Right ventricle myocardium superior (tissue), 1 donor: ENCODE measurements at places on chromosomes 4 and X.

DNA sequence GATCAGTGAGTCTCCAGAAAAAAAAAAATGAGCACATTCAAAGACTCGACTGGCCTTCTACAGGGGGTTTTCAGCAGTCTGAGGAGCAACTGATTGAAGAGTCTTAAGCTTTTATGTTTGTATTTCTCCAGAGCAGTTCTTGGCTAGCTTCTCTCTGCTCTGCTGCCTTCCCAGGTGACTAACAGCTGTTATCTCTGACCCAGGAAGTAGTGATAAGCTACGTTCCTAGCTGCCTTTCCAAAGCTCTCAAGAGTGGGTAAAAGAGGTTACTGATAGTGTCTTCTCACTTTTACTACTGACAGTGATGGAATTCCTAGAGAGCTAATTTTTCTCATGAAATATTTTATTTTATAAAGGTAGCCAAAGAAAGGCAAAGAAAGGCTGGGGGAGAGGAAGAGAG, 66.6 kb downstream of the ENOX2 start:
- no peak for DNase-seq

DNA sequence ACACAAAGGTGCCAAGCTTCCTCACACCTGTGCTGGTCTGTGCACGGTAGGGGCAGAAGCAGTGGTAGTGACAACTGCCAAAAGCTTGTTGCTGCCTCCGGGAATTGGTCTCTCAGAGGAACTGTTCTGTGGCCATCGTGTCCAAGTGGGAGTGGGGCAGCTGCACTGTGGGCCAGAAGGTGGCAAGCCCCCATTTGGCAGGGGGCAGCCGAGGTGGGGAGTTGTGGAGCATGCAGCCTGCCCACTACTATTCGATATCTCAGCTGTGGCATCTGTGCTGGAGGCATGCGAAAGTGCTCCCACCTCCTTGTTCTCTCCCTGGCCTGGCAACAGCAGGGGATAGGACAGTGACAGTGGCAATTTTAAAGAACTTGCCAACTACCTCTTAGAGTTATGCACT, 192.8 kb downstream of the TBX22 start:
- no peak for DNase-seq

GRCh38 chrX:41512394-41512793, 65.3 kb downstream of the NYX start:
- no peak for DNase-seq

GRCh38 chrX:150459196-150459595, 96.1 kb downstream of the MAMLD1 start:
- DNase-seq, result no peak

DNA sequence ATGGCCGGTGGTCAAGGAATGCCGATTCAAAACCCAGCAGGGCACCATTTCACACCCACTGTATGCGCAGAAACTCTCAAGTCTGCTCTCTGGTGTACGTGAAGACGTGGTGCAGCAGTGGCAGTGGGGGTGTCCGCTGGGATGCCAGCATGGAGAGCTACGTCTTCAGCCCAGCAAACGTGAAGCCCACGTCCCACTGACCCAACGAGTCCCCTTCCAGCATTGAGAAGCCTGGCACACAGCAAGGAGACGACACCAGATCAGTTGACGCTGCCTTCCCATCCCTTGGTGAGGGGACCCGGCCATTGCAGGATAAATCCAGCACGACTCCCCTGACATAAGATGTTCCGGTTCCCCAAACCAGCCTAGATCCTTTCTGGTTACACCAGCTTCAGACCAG, 2.2 kb upstream of the PLXNB3 start:
- no peak for DNase-seq

DNA sequence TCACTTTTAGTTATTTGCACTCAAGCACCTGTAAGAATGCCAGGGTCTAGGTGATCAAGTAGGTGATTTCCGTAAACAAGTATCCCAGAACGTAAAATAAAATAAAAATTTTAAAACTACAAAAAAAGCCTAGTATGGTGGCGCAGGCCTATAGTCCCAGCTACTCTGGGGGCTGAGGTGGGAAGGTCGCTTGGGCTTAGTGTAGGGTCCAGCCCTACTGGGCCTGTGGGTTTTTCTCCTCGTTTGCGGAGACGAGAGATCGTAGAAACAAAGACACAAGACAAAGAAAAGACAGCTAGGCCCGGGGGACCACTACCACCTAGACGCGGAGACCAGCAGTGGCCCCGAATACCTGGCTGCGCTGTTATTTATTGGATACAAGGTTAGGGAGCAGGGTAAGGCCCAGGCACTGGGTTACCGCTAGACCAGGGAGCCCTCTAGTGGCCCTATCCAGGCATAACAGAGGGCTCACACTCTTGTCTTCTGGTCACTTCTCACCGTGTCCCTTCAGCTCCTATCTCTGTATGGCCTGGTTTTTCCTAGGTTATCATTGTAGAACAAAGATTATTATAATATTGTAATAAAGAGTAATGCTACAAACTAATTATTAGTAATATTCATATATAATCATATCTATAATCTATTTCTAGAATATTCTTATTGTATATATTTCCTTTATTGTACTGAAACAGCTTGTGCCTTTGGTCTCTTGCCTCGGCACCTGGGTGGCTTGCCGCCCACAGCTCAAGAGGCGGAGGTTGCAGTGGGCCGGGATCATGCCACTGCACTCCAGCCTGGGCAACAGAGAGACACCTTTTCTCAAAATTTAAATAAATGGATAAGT, 38.4 kb downstream of the SAGE1 start:
- no peak for DNase-seq

GRCh38 chr4:109052821-109053220, 249.6 kb downstream of the COL25A1 start:
- no peak for DNase-seq
